ENCODE measurements at places on chromosomes 1 and 21.

DNA sequence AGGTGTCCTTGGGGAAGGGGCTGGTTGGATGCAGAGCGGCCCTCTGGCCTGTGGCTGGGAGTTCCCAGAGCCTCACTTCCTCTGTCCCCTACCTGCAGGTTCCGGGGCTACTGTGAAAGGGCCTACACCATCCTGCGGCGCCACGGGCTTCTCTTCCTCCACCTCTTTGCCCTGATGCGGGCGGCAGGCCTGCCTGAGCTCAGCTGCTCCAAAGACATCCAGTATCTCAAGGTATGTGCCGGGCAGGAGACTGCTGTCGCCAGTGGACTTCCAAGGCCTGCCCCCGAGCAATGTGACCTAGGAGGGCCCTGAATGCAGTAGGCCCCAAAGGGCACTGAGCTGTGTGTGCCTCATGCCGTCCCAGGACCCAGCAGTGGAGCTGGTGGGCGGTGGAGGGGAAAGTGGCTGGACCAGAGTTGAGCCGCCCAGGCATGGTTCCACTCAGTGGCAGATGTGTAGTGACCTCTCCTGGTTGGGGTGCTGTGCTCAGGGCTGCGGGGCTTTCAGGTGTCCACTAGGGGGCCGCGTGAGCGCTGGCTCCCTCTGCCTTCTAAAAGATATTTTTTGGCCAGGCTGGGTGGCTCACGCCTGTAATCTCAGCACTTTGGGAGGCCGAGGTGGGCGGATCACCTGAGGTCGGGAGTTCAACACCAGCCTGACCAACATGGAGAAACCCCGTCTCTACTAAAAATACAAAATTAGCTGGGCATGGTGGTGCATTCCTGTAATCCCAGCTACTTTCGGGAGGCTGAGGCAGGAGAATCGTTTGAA is 73.4 kb downstream of the PIK3CD start:
- DNase-seq = peak; percentile 59

DNA sequence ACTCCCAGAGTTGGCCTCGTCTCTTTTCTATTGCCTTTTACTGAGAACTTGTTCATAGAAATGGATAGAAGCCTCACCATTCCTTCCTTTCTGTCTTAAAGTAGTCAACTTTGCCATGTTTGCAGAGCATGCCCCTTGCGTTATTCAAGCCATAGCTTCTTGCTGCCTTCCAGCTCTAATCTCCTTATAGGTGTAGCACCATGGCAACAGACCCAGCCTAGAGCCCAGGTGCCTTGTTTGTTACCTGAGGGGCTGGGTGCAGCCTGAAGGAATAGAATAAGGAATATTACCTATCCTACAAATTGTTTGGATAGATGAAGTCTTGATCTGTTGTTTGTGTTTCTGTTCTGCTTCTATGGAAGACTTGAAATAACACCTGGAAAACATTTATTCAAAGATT is 59.9 kb downstream of the CLEC20A start:
- no peak for DNase-seq

GRCh38 chr1:2582391-2582790 is 4.2 kb upstream of the PRXL2B start:
- DNase-seq = no peak

- no peak for DNase-seq
Measured at GRCh38 chr21:17782051-17782450, 37.1 kb downstream of the C21orf91 start.

Measured in activated CD4-positive, alpha-beta T cell treated with anti-CD3 and anti-CD28 coated beads, Interleukin-2, amount 50 U/mL, for 24 hours (primary cell).